ENCODE measurements at places on chromosomes 5 and 9.
A peak's percentile ranks its signal among the peaks of the same experiment; 100 is the strongest.

GRCh38 chr5:115559524-115559923 lies 14.9 kb upstream of the FEM1C start:
- no peak for DNase-seq

GRCh38 chr5:1196562-1196961 lies 4.8 kb upstream of the SLC6A19 start:
- DNase-seq: no peak

DNA sequence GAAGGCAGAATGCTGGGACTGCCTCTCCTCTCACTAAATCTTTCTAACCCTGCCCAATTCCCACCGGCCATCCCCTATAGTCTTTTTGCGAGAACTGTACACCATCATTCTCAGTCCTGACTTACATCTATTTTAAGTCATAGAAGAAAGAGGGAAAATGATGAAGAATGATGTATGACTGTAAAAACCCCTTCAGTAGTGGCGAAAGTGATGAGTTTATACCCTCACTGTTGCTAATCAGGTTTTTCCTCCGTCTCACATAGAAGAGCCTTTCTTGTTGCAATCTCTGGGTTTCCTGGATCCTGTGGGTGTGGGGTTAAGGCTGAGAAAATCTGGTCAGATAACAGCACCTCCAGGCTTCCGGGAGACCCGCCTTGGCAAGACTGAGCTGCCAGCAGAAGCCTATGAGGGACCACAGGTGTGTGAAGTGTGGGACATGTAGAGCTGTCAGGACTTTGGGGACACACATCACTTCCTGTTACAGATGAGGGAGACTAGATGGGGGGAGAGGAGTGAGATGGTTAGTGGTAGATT lies 147.1 kb upstream of the SLC12A2 start:
- DNase-seq: no peak

DNA sequence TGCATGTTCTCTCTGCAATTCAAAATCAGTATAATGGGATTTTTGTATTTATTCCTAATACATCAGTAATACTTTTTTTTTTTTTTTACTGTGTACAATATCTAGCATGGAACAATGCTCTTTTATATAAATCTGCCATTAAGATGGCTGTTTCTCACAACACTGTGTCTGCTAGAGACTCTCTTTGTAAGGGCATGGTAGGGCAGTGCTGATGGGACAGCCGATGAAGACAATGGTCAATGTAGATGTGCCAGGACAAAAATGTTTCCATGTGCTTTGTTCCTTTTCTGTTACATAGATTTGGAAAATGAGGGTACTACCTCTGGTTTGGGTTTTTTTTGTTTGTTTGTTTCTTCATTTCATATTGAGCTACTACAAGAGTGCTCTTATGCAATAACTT lies 95.3 kb upstream of the ITGA2 start:
- no peak for DNase-seq

DNA sequence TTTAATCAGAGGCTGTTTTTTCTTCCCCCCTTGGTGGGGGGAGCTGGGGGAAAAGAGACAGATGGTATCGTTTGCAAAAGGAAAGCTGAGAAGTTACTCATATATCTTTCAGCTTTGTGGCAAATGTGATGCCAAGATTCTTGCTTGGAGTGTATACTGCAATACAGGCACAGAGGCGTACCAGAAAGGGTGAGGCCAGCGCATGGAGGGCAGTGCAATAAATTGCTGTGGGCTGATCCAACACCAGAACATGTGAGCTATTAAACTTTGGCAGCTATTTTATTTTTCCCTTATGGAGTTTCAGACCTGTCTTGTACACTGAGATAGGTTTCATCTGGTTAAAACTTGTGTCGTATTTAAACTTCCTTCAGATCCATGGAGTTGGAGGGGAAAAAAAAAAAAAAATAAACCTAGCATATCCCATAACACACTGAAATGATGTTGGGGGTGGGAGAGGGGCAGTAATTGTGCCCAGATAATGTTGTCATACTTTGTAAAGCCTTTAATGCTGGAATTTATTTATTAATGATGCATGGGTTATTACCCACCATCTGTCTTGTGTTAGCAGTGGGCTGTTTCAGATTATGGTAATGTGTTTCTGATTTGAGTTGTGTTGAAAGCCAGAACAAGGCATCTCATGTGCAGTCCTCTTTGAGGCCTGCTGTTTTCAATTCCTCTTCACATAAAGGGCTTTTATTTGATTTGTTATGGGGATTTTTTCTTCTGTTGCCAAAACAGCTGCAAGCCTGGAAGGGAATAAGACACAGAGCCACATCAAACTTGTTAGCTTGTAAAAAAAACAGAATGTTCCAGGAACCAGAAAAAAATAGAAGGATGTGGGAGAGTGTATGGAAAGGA lies 891.3 kb downstream of the TLE1 start:
- peak; percentile 35 for DNase-seq
